ENCODE measurements at places on chromosomes 2 and 18.

DNA sequence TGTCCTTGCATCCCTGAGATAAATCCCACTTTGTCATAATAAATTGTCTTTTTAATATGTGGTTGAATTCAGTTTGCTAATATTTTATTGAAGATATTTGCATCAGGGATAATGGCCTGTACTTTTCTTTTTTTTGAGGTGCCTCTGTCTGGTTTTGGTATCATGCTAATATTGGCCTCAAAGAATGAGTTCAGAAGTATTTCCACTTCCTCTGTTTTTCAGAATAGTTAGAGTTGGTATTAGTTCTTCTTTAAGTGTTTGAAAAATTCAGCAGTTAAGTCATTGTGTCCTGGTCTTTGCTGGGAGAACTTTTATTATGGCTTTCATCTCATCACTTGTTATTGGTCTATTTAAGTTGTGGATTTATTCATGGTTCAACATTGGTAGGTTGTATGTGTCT is 464.1 kb upstream of the CRIM1 start:
- no peak for DNase-seq

DNA sequence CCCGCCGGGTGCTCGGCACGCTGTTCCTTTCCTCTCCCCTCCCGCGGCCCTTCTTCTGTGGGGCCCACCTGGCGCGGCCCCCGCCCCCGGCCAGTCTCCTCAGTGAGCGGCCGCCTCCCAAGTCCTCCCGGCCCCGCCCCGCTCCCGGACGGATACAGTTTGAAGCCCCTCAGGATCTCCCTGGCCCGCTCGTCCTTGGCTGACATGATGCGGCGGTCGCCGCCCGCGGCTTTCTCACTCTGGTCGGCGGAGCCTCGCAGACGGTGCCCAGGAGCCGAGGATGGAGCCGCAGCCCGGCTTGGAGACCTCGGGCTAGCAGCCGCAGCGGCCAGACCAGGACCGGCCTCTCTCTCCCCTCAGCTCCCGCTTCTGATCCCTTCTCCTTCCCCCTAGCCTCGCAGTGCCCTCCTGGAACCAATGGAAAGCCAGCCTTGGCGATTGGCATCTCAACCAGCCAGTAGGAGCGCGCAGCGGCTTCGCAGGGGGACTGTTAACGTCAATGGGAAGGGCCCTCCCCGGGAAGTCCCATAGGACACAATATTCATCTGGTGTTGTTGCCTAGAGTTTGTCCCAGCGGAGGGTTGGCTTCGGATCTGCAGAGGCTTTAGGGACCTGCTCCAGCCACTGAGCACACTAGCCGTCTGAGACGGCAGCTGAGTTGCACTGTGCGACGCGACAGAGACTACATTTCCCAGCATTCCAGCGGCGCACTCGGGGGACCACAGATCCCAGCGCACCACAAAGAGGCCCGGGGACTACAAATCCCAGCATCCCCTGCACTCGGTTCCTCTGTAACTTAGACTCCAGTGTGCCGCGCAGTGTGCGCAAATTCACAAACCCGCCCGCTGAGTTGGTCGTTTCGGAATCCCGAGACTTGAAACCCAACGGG is at the start of gene PDE6D:
TSS of gene PDE6D (minus strand) at position 374 of the 889 bp plus-strand sequence. CDS start at position 206, 168 bp downstream.
- peak; percentile 91 for DNase-seq

DNA sequence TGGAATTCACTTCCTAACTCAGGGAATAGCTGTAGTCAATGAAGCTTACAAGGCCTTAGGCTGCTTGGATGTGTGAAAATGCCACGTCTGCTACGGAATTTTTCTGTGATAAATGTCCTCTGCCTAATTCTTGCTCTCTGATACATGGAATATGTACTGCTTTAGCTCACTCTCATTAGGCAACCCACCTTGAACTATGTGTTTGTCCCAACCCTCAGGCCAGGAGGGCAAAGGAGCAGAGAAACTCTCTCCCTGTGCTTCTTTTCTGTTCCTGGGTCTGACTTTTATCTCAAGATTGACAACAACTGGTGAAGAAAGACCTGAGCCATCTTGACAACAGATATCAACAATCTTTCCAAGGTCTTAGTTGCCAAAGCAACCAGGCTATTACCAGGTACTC is 143.9 kb downstream of the GCA start:
- no peak for DNase-seq

- DNase-seq: no peak
These were observed 136.5 kb downstream of the PRPF40A start for GRCh38 chr2:152580714-152581113.

GRCh38 chr2:42339191-42339912 is 21.7 kb downstream of the COX7A2L start:
- DNase-seq: peak; percentile 50

- DNase-seq: peak; percentile 68
These were observed 54.9 kb downstream of the EXOC6B start for GRCh38 chr2:72770879-72771461.

GRCh38 chr18:27645929-27646328 is 460.8 kb upstream of the CHST9 start:
- DNase-seq: no peak
